ENCODE measurements at places on chromosomes 6 and 20.

DNA sequence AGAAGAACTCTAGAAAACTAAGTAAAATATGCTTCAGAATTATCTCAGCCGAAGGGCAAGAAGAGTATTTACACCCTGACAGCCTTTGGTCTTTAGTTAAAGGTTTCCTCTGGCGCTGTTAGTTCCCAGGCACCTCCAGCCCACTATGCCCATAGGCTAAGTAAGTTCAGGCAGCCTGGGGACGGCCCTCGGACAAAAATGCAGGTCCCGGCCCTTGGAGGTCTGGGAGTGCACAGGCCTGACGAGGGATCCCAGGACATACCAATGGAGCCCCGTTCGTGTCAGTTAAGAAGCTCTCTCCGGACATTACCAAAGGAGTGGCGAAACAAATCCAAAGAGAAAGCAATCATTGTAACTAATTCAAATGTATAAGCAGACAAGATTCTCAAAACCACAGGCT, 311.8 kb downstream of the CD83 start:
- DNase-seq, result no peak

GRCh38 chr20:35992713-35993335, 24.4 kb downstream of the CNBD2 start:
- DNase-seq, result peak; percentile 57

GRCh38 chr20:47586649-47587294, 85.1 kb downstream of the NCOA3 start:
- DNase-seq, result no peak

DNA sequence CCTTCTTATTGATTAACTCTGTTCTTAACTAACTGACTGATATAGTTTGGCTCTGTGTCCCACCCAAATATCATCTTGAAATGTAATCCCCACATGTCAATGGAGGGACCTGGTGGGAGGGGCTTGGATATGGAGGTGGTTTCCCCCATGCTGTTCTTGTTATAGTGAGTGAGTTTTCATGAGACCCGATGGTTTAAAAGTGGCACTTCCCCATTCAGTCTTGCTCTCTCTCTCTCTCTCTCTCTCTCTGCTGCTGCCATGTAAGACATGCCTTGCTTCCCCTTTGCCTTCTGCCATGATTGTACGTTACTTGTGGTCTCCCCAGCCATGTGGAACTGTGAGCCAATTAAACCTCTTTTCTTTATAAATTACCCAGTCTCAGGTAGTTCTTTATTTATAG, 81.8 kb upstream of the SPACA1 start:
- no peak for DNase-seq

GRCh38 chr6:109265530-109265929, 116.7 kb downstream of the CD164 start:
- DNase-seq, result no peak

GRCh38 chr6:15335385-15335784, 89.5 kb downstream of the JARID2 start:
- DNase-seq, result no peak

- DNase-seq, result no peak
These were observed 480.7 kb downstream of the HTR1B start for GRCh38 chr6:76982476-76983199.

DNA sequence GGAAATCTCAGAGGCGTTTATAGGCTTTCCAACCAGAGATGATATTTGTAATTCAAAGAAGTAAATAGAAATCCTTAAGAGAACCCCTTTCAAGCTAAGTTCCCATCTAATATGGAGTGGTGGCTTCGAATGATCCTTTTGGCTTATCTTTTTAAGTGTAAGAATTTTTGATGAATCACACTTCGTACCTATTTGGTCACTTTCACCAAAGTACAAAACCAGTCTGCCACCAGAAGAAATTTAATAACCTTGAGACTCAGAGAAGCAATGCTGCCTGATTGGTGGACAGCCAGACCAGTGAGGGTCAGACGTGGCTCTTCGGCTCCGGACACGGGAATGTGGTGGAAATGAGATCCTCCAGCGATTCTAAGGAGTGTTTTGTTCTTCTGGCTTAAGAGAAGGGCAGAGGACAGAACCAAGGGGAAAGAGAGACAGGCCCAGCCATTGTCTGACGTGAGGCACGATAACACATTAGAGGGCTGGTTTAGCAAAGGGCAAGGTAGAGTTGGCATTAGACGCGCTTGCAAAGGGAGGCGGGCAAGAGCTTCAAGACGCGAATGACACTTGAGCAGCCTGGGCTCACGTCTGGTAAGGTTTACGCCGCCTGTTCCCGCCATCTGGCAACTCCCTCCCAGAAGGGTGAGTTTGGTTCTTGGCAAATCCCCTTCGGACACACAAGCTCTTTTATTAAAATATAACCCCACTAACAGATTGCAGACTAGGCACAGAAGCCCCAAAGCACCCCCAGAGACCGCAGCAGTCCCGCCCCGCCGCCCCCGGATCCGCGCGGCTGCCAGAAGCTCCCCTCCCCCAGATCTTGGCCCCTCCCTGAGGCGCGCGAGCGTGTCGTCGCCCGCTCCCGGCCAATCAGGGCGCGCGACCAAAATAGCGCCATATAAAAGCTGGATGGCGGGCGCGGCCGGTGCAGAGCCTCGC, 50.0 kb upstream of the EZR start:
- peak; percentile 88 for DNase-seq

DNA sequence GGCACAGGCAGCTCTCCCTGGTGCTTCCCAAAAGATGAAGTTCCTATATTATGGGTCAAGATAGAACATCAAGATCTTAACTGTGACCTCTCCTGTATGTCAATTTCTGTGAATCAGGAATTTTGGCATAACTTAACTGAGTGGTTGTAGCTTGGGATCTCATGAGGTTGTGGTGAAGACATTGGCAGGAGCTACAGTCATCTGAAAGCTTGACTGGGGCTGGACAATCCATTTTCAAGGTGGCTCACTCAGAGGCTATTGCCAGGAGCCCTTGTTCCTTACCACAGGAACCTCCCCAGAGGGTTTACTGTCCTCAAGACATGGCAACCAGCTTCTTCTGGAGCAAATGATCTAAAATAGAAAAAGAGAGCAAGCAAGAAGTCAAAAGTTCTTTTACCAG, 252.2 kb downstream of the ADGB start:
- no peak for DNase-seq

DNA sequence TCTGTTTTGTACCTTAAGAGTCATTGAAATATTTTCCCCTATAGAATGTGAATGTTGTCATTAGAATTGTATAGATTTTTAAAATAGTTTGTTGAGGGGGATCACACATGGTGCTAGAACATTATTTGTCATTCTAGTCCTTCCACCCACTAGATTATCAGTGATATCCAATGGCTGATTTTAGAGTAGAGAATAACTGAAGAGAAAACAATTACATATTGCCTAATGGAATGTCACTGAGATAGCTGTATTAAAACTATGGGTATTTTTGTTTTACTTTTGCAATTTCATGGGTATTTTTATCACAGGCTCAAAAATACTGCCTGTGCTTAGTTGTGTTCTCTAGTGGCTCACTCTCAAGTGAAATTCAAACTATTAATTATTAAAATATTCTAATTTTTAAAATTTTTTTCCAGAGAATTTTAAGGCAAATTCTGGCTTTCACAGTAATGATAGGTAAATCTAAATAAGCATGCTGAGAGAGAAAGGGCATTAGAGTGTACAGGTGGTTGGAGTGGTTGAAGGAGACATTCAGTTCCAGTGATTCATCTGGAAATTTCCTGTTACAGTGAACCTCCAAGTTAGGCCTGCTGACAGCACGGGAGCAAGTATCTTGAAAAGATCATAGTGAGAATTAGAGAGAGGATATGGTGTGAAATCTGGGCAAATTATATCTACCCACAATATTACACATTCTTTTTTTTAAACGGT, 399.6 kb downstream of the NKAIN2 start:
- DNase-seq, result no peak

DNA sequence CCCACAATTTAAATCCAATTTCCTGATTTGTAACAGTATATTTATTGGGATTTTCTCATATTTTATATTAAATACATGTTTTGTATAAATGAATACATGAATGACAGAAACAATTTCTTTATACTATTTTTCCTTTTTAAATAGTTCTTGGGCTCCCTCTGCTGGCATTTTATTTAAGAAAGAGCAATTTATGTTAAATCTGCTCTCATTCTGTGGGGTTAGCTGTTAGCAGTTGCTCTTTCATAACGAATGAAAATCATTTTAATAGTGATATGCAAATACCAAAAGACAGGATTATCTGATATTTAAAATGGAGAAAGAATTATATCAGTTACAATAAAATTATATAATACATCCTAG, 118.3 kb downstream of the RALGAPA2 start:
- no peak for DNase-seq

GRCh38 chr20:48149902-48150301, 364.6 kb upstream of the SULF2 start:
- no peak for DNase-seq

Data from right lung (tissue), 10 donors.